ENCODE measurements at places on chromosomes 6 and 20.

- no peak for DNase-seq
These were observed 2.1 kb upstream of the RBM38 start for GRCh38 chr20:57388953-57389694.

- DNase-seq = no peak
These were observed 352.6 kb downstream of the ZFAND3 start for GRCh38 chr6:38171997-38172738.

DNA sequence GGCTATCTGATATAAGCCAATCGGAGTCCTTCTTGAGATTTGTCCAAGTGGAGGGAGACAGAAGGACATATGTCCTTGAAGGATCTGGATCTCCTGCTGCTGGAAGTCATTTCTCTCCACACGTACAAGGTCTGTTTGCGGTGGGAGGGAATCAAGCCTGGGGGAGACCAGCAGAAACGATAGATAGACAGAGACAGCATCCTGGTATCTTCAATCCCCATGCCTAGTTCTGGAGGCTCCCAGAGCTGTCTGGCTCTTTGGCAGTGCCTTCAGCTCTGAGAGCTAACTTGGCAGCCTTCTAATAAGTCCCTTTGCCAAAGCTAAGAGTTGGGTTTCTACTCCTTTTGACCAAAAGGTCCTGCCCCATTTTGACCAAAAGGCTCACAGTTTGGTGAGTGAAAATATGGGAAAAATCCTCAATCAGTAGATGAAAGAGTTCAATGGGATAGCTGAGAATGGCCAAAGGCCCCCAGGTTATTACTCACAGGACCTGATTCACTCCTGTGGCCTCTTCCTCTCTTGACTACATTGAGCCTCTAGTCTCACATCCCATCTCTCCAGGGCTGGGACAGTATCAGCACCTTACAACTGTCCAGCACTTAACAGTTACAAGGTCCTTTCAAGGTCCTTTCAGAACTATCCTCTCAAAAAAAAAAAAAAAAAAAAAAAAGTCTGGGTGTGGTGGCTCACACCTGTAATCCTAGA is 20.3 kb downstream of the AARS2 start:
- no peak for DNase-seq

- no peak for DNase-seq
These were observed 1286.0 kb upstream of the GJE1 start for GRCh38 chr6:140846503-140847261.

DNA sequence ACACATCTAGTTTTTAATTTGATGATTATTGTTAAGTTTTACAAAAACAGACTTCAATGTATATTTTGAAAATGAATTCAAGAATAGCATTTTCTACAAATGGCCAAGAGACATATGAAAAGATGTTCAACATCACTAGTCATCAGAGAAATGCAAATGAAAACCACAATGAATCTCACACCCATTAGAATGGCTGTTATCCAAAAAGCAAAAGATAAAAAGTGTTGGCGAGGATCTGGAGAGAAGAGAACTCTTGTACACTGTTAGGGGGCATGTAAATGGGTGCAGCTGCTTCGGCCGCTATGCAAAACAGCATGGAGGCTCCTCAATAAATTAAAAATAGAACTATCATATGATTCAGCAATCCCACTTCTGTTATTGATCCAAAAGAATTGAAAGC is 185.8 kb upstream of the CCN2 start:
- DNase-seq = no peak

DNA sequence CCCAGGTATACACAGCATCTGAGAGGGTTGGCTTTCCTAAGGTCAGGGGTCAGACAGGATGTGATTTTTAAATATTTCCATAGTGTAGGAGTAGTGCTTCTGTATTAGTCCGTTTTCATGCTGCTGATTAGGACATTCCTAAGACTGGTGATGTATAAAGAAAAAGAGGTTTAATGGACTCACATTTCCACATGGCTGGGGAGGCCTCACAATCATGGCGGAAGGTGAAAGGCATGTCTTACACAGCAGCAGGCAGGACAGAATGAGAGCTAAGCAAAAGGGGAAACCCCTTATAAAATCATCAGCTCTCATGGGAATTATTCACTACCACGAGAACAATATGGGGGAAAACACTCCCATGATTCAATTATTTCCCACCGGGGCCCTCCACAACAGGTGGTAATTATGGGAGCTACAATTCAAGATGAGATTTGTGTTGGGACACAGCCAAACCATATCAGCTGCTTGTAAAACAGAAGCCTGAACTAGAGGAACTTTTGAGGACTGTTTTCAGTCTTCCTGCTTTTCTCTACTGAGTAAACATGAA is 91.0 kb upstream of the MEI4 start:
- no peak for DNase-seq

All from AG04449 (cell line).